ENCODE measurements at places on chromosomes 13 and 19.

GRCh38 chr13:30690282-30691188, 44.8 kb upstream of the ALOX5AP start:
- peak; percentile 62 for DNase-seq

- no peak for DNase-seq
Observed at GRCh38 chr13:92537471-92537870, 689.1 kb upstream of the GPC6 start.

DNA sequence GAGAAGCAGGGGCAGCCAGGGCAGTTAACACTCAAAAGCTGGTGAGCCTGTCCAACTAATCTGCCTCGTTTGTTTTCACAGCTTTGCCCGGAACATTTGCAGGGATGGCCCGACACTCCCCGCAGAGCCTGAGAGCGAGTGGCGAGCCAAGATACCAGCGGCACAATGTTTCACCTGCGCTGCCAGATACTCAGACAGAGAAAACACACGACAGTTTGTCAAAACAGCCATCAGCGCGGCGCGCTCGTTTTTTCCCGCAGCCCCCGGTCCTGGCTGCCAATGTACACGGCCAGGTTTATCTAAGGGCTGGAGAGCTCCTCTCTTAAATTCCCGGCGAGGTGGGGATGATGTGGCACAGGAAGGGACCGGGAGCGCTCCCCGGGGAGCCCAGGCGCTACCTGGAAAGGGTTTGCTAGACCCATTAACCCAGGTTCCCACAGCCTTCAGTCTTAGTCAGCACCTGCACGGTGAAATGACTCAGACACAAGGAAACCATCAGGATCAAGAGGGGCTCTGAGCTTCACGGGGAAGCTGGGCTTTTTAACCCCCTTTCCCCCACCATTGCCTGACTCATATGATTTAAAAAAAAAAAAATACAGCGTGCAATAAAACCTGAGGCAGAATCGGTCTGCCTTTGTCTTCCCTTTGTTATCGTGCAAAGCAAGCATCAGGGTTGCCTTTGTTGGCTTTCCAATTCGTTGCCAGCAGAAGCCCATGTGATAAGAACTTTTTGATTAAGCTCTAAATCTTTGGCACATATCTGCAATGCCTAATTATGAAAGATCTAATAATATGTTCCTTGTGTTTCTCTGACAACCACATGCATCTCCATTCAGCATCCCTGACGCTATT, 186.2 kb downstream of the EFNB2 start:
- DNase-seq, result peak; percentile 76

GRCh38 chr19:44574186-44574950, 39.0 kb upstream of the IGSF23 start:
- no peak for DNase-seq

DNA sequence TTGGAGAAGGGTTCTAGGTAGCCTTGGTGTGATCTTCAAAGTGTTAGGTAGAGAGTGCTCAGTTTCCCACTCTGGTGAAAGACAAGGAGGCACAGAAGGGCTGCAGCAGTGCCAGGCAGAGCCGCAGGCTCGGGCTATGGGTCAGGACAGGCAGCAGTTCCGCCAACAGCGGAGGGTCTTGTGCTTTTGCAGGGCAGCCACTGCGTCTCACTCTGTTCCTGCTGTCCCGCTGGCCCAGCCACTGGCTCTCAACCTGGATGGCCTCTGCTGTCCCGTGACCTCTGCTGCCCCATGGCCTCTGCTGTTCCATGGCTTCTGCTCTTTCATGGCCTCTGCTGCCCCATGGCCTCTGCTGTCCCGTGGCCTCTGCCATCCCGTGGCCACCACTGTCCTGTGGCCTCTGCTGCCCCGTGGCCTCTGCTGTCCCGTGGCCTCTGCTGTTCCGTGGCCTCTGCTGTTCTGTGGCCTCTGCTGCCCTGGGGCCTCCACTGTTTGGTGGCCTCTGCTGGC, 175.7 kb downstream of the URI1 start:
- no peak for DNase-seq

- peak; percentile 82 for DNase-seq
Observed at GRCh38 chr19:10315335-10316214, at the start of gene FDX2. FDX2 (minus strand) TSS chr19:10316015; CDS start chr19:10315996, 19 bp downstream.

DNA sequence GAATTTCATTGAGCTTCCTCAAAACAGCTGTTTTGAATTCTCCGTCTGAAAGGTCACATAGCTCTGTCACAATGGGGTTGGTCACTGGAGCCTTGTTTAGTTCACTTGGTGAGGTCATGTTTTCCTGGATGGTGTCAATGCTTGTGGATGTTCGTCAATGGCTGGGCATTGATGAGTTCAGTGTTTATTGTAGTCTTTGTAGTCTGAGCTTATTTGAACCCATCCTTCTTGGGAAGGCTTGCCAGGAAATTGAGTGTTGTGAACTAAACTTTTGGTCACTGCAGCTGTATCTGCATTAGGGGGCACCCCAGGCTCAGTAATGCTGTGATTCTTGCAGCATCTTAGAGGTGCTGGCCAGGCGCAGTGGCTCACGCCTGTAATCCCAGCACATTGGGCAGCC, 22.0 kb downstream of the BLOC1S3 start:
- DNase-seq, result peak; percentile 51

DNA sequence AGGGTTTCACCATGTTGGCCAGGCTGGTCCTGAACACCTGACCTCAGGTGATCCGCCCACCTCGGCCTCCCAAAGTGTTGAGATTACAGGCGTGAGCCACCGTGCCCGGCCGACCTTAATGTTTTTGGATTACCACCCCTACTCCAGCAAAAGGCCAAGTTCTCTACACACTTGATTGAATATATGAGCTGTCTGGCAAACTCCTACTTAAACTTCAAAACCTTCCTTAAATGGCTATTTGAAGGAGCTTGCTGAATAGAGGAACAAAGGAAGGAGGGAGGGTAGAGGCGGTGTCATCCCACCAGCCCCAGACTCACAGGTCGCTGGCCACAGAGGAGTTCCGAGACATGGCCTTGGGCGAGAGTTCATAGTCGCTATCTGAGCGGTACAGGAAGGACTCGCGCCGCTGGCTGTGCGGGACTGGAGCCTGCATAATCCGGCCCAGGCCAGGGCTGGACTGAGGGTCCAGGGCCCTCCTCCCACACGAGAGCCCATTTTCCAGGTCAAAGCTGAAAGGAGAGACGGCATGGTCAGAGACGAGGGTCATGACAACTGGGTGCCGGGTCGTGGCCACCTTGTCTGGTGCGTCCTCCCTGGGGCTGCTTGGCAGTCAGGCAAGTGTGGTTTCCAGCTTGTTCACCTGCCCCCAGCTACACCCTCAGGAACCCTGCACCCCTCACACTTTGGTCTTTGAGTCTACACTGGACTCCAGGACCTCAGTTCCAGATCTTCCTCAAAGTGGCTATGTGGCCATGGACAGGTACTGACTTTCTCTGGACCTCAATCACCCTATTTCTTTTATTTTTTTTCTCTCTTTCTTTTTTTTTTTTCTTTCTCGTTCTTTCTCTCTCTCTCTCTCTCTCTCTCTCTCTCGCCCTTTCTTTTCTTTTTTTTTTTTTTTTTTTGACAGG, 4.2 kb downstream of the PDE4C start:
- DNase-seq, result no peak

DNA sequence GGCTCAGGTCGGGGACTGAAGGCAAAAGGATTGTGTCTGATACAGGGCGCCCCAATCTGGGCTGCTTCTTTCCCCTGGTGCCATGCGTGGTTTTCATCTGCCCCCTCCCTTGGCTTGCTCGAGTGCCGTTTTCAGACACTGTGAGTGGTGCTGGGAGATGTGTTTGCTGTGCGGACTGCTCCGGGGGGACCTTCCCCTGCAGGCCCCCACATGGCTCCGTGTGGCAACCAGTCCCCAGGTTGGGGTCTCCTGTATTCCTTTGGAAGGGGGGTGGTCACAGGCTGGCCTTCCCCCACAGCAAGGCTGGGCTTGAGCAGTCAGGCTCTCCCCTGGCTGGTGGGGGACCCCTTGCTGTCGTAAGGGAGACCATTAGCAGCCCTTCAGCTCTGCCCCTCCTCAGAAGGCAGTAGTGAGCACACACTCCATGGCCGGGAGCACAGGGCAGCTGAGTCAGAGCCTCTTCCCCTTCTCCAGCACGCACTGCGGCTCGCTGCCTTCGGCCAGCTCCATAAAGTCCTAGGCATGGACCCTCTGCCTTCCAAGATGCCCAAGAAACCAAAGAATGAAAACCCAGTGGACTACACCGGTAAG, 20.6 kb upstream of the QTRT1 start:
- no peak for DNase-seq

DNA sequence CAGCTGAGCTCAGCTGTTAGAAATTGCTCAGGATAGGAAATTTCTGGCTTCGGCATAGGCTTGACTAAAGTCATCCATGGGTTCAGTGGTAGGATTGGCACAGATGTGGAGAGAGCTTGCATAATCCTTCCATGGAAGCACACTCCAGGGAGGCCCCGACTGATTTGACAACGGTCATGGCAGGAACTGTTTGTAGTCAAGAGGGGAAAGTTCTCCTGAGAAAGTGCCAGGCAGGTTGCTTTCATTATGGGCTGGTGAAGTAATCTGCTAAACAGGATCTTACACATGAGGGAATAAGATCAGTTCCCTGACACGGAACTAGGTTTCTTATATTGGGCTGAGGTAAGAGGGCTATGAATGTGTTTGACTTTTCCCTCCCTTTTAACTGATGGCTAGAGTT, 120.1 kb downstream of the RGCC start:
- DNase-seq, result no peak
